ENCODE measurements at places on chromosomes 2 and 18. TPM values are rescaled to one million over a fixed set of nuclear protein-coding genes. Genes with fewer than 3 reads are reported as not detected.

SPP2 gene
- not detected for total RNA-seq

DCDC2C gene
- total RNA-seq: not detected

DSG1 gene
- not detected for total RNA-seq

MPP4 gene
- 0.10 TPM for total RNA-seq

DOK6 gene
- total RNA-seq: not detected

ABCG8 gene
- not detected for total RNA-seq

NEMP2 gene
- 6.4 TPM for total RNA-seq

HOXD4 gene
- 0.56 TPM for total RNA-seq

Data from A549 treated with ZK216348 at 1 μM for 4 hours (cell line).